ENCODE measurements at places on chromosomes 5 and 9. TPM values are rescaled to one million over a fixed set of nuclear protein-coding genes. Genes with fewer than 3 reads are reported as not detected.

DNA sequence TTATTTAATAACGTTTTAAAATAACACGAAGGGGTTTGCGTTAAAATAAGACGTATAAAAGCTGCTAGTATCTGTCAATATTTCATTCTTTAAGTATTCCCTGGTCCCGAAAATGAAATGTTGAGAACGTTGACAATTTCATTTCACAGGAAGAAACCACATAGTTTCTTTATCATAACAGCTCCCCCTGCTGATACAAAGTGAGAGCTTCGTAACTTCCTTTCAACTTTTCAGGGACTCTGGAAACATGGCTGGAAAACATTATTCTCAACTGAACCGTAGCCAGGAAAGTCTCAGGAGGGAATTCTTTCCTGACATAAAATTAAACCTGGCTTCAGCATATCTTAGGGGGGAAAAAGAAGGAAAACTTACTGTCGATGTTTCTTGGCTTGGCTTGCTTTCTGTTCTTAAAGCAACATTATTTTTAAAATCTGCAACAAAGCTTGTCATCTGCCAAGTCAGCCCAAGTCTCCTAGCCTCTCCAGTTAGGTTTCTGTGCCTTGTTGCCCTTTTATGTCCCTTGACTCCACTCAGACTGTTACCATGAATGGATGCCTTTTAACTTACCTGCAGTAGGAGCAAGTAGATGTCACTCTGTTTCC is 122.9 kb upstream of the DAB2 start:
- peak; percentile 74 for DNase-seq

DNA sequence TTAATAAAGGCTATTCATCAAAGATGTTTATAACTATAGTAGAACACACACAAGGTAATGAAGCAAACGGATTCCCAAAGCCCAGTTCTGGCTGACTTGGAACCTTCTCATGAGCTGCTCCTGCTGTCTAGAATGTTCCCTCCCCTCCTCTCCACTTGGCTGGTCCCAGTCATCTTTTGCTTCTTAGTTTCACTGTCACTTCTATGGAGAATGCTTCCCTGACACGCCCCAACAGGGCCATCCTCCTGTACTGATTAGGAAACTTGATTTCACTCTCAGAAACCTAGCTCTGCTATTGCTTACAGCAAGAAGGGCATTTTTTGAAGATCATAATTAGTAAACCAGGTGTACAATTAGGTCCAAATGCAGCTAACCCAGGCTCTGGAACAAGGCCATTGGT is 3.2 kb upstream of the RAPGEF1 start:
- DNase-seq = no peak

DNA sequence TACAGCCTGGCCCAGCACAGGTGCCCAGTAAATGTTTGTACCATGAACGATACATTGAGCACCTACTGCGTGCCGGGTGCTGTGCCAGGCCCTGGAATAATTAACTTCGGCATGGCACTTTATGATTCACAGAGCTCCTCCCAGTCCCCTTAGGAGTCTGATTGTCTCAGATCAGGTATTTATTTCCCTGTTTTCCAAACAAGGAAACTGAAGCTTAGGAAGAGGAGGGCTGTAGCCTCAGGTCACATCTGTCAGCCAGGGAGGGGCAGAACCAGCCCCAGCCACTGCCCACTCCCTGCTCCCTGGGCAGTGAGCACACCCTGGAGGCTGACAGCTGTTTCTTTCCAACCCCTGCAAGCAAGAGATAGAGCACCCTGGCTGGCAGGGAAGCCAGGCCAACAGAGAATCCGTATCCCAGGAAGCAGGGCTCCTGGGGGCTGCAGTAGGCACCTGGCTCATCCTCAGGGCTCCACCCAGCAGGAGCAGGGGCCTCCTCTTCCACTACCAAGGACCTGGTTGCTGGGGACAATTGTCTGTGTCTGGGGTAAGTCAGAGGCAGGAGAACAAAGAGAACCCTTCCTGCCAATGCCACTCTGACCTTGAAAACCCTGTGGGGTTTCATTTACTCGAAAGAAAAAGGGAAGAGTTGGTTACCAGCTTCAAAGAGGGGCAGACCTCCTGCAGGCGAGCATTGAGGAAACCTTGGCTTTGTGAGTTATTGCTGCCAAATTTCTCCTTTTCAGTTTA is 69.0 kb downstream of the DAB2IP start:
- DNase-seq = no peak

- peak; percentile 18 for DNase-seq
Observed at GRCh38 chr5:53917095-53917494, 356.7 kb downstream of the NDUFS4 start.

OSTF1 gene
- polyA plus RNA-seq = 20.9 TPM

OCLN gene
- polyA plus RNA-seq = 14.3 TPM

DNA sequence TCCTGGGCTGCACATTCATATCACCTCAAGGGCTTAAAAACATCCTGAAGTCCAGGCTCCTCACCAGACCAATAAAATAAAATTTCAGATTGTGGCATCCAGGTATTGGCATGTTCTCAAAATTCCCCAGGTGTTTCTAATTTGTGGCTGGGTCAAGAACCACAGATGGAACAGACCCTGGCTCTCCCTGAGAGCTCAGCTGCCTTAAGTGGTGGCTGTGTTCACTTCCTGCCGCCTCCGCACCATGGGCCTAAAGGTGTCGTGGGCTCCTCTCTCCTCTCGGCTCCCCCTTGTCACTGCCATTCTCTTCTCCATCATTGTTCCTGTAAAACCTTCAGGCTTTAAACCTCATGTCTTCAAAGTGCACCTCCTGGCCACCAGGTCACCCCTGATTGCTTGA is 17.8 kb upstream of the CCNJL start:
- DNase-seq = no peak

- DNase-seq = no peak
Observed at GRCh38 chr5:107779437-107779836, 108.7 kb upstream of the EFNA5 start.

PCDHB15 gene
- polyA plus RNA-seq = 4.9 TPM

GRCh38 chr5:135977375-135977928 is 22.7 kb upstream of the LECT2 start:
- DNase-seq = peak; percentile 85

All from GM23338 (cell line).